Stimulated activated CD4-positive, alpha-beta T cell treated with anti-CD3 and anti-CD28 coated beads, Interleukin-4, amount 100 ng/mL, for 4 hours (primary cell): ENCODE measurements at places on chromosomes 12 and 14.

GRCh38 chr12:45204757-45205156 lies 11.1 kb upstream of the ANO6 start:
- DNase-seq, result no peak

DNA sequence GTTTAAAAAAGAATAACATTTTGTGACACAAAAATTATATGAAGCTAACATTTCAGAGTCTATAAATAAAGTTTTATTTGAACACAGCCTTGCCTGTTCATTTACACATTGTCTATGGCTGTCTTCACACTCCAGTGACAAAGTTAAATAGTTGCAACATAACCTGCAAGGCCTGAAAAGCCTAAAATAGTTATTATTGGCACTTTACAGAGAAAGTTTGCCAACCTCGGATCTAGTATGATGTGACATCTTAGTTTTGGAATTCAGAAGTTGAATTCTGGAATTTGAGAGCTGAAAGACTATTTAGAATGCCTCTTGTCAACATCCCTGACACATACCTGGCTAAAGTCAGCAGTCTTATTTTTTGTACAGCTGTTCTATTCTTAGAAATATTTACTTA lies 68.3 kb downstream of the DYRK2 start:
- no peak for DNase-seq

DNA sequence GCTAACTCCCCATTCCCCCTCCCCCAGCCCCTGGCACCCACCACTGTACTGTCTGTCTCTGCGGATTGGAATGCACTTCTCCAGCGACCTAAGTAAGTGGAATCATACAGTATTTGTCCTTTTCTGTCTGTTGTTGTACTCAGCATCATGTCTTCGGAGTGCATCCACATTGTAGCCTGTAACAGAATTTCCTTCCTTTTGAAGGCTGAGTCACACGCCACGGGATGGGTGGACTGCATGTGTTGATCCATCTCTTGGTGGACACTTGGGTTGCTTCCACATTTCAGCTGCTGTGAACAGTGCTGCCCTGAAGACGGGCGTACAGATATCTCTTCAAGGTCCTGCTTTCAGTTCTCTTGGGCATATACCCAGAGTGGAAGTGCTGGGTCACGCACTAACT lies 34.4 kb downstream of the DDX51 start:
- no peak for DNase-seq

DNA sequence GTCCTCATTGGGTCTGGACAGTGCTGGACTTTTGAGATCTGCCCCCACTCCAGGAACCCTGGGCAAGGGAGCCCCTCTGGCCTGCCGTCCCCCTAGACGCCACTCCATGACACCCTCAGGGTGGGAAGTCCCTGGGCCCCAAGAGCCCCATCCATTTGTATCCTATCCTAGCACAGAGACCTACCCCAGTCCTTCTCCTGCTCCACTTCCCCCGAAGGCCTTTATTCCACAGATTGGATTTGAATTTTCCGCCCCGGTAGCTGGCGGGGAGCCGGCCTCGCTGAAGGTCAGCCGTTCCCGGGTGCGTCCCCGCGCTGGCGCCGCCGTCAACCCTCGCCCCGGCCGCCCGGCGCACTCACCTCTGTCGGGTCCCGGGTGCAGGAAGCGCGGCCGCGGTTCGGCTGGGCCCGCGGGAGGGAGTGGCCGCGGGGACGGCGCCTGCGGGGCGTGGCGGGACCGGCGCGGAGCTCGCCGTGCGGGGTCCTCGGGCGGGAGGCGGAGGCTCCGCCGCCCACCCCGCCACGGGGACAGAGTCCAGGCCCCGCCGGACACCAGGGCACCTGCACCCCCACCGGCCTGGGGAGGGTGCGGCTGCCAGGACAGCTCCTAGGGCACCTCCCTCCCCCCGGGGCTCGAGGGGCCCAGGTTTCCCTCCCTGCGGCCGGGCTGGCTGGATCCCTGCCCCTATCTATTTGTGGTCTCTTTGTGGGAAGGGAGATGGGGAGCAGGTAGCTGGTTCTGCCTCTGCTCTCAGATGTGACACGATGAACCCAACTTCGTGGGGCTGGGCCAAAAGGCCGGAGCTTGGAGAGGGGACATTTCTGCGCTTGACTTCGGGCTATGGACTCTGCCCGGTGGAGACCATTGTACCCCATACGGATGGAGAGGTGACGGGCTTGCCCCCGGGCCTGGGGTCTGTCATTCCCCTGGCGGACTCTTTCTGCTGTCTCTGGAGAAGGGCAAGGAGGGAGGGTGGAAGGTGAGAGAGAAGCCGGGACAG lies 19.9 kb upstream of the GPR68 start:
- DNase-seq, result no peak

DNA sequence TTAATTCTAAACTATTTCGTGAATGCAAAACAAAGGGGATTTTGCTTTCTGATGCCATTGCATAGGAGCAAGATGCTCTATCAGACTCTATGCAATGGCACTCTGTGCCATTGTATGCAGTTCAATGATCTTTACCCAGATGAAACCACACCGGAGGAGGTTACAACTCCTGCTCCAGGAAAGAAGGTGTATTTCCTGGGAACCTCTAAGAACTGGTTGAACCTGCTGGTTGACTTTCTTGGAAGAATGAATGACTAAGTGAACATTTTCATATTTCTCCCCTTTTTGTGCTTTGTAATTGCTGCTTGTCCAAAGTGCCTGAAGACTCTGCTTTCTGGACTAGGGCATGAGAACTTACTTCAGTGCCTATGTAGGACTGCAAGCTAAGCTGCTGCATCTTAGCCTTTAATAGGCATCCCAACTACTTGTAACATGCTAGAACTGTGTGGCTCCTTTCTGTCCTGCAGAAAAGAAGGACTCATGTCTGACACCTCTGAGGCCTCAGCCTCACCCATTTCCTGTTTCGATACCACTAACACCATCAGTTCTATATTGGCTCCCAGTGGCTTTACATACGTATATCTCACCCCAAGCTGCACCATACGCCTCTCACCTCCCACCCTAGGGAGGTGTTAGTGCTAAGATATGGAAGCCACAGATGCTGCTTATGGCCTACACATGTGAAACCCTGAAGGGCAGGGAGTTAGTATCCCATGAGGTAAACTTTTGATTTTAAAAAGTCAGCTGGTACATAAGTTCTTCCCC lies 193.5 kb upstream of the CNOT2 start:
- no peak for DNase-seq
